Renal cortex interstitium (tissue), 15 donors: ENCODE measurements at places on chromosomes 2 and 18.

DNA sequence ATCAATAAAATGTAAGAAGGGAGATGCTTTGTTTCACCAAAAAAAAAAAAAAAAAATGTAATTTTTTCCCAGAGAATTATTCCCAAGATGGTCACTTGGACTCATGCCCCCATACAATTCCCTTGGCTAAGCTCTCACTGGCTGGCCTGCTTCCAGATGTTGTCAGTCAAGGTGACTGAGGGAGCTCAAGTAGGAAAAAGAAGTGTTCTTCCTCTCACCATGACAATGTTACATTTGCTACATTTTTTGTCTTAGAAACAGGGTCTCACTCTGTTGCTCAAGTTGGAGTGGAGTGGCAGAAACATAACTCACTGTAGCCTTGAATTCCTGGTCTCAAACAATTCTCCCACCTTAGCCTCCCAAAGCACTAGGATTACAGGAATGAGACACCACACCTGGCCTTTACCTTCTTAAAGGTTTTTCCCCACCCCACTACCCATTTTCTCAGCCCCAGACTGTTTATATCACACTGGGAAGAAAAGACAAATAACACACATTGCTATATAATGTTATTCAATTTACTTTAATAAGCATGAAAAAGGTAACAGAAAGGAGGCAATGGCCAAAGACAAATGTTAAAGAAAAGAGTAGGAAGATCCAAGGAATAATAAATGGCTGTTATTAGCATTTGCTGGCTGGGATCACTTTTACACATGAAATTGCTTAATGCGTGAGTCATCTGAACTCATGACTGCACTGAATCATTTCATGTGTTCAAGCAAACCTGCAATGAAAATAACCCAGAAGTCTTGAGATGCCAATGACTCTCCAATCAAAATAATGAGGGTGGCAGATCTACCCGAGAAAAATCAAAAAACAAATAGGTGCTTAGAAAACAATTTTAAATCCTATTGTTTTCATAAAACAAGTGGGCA is 45.2 kb downstream of the ACVR1 start:
- no peak for DNase-seq

DNA sequence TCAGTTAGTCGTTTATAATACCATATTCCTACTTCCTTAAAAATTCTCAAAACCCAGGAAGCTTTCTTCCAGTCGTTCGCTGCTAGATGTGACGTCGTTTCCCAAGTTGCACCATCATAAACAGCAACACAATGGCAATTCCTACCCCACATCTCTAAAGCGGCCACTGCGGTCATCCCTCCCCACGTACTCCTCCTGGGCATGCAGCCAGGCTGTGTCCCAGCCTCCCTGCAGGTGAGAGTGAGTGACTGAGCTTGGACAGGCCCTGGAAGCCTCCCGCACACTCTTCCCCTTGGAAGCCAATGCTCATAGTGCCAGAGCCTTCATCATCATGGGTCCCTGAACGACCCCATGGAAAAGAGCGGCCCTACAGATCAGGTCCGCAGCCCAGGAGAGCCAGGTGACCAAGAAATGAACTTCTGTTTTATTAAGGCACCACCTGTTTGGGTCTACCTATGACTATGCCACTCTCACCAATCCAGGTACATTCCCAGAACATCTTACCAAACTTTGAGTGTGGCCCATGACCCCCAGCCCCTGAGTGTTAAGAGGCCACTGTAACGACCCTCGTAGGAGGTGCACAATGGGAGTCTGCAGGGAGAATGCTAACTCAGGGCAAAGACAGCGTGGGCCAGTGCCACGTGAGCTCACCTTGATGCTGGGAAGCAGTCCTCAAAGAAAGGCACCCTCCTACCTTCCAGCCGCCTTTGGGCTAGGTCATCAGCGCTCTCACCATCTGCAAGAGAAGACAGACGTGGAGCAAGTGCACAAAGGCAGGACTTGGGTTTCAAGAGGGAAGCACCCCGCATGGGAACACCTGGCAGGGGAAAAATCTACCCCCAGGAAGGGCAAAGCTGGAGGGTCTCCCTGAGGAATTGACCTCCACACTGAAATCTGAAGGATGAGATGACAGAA is 74.7 kb upstream of the RAB6C start:
- DNase-seq, result no peak

DNA sequence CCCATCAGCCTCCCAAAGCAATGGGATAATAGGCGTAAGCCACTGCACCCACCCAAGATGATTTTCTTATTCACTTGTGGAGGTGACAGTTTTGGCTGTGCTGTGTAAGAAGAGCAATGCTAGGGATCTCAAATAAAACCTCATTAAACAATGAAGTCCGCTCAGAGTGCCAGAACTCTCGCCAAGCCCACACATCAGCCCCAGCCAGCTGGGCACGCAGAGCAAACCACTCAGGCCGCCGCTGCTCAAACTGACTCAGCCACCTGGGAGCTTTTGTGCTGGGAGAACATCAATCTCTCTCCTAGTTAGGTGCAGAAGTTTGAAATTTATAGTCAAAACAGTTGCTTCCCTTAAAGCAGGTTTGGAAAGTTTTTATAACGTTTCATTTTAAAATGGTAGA is 47.6 kb downstream of the RNF152 start:
- DNase-seq, result no peak

GRCh38 chr2:24380820-24381219 is 20.5 kb upstream of the ITSN2 start:
- no peak for DNase-seq

DNA sequence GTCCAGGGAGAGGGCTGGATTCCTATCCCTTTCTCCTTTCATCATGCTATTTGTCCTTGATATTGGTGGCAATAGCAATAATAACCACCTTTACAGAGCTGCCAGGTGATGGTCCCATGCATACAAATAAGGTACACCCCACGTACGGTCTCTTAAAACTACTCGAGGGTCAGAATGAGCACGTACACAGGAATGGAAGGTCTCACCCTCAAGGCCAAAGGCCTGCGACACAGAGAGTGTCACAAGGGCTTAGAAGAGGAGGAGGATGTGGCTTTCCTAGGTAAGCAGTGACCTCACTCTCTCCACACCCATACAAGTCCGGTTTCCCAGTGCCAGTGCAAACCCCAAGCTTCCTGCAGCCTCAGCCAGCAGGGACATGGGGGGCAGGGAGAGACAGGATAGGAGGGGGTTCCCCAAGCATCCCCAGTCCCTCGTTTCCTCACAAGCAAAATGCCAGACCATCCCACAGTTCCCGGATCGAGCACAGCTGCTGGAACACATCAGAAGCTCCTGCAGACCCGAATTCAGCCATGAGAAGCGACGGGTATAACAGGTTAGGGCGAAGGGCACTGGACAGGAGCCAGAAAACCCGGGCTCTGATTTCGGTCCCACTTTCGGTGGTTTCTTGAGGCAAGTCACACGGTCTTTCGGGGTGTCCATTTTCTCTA is 49.2 kb downstream of the PLB1 start:
- DNase-seq, result no peak

DNA sequence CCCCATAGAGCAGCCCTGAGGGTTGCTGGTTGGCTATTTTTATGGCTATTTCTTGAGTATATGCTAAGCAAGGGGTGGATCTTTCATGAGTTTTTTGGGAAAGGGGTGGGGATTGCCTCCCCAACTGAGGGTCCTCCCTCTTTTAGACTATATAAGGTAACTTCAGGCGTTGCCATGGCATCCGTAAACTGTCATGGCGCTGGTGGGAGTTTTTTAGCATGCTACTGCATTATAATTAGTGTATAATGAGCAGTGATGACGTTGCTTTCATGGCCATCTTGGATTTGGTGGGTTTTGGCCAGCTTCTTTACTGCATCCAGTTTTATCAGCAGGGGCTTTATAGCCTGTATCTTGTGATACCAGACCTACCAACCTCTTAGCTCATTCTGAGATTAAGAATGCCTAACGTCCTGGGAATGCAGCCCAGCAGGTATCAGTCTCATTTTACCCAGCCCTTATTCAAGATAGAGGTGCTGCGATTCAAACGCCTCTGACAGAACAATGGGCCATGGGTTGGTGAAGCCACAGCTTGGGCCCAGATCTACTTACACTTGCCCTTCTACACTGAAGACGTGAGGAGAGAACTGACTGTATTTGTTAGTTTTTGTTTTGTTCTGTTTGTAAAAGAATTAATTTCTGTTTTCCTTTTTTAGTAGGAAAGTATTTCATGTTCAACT is 53.8 kb upstream of the TMEM163 start:
- DNase-seq, result no peak

- DNase-seq, result no peak
These were observed 1022.2 kb upstream of the PIK3C3 start for GRCh38 chr18:40932862-40933261.

DNA sequence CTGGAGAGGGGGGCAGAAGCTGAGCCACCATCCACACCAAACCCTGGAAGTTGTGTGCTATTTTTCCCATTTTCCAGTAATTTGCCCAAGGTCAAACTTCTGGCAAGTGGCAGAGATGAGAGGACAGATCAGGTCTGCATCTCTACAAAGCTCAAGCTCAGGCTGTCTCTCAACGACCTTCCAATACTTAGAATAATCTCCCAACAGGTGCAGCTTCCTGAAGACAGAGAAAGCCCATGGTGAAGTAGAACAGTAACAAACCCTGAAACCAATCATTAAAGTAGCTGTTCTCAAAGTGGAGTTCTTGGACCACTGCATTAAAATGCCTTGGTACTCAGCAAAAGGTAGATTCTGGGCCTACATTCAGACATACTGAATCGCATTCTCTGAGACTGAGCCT is 37.6 kb downstream of the TMEM131 start:
- DNase-seq, result no peak
